Osteocyte (in vitro differentiated cells): ENCODE measurements at places on chromosomes 1 and 21. TPM values are rescaled to one million over a fixed set of nuclear protein-coding genes. Genes with fewer than 3 reads are reported as not detected.
A peak's percentile ranks its signal among the peaks of the same experiment; 100 is the strongest.

ARHGAP29 gene
- total RNA-seq: 180 and 187 TPM in 2 replicates

GRCh38 chr1:38173157-38173831 lies 126.7 kb upstream of the POU3F1 start:
- DNase-seq: no peak
- no peak overlapping the region for H3K4me3 ChIP-seq
- no peaks in the 10 kb centered on the region for H3K27me3 ChIP-seq
- H3K36me3 ChIP-seq: no peaks in the 10 kb centered on the region
- H3K27ac ChIP-seq: no peak overlapping the region

ZNF593OS gene
- total RNA-seq: not detected in 2 replicates

GRCh38 chr1:220369511-220369910 lies 97.3 kb upstream of the RAB3GAP2 start:
- peak overlapping the region; percentile 59 for H3K27ac ChIP-seq
- peaks cover 25% of the 10 kb centered on the region for H3K4me1 ChIP-seq
- H3K36me3 ChIP-seq: no peaks in the 10 kb centered on the region
- no peak overlapping the region for H3K4me3 ChIP-seq
- no peak for DNase-seq

- peaks cover 36% of the 10 kb centered on the region for H3K27me3 ChIP-seq
- H3K36me3 ChIP-seq: no peaks in the 10 kb centered on the region
- no peak overlapping the region for H3K27ac ChIP-seq
- H3K4me1 ChIP-seq: no peaks in the 10 kb centered on the region
- DNase-seq: no peak
- H3K4me3 ChIP-seq: no peak overlapping the region
Observed at GRCh38 chr1:44114098-44114497, 4.5 kb upstream of the KLF17 start.

DNA sequence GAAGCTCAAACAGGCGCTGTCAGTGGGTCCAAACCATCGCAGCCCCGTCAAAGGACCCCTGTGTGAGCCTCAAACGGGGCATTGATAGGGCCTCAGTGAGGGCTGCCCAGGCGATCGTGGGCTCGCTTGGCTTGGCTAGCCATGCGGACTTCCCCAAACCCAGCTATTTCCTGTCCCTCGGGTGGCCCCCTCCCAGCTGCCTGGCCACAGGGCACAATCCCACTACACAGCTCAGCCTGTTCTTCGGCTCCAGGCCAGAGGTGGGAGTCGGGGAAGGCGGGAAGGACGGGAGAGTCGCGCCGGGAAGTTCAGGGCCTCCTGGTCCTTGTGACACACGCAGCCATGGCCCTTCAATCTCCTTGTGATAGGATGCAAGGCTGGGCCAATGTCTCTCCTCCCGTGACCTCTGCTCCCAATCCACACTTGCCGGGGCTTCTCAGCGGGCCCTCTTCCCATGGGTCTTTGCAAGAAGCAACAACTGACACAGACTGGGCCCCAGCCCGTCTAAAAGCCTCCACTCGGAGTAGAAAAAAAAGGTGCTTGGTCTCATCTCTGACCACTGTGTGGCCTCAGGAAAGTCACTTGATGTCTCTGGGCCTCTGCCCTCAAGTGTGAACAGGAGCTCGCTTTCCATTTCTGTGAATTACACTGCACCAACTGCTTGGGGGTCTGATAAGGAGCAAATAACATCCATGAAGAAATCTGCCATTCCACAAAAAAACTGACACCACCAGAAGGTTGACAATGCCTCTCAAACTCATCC lies 7.1 kb upstream of the MATN1 start:
- H3K4me3 ChIP-seq: no peak overlapping the region
- no peak for DNase-seq
- H3K27ac ChIP-seq: no peak overlapping the region
- no peaks in the 10 kb centered on the region for H3K36me3 ChIP-seq
- H3K27me3 ChIP-seq: no peaks in the 10 kb centered on the region

DNA sequence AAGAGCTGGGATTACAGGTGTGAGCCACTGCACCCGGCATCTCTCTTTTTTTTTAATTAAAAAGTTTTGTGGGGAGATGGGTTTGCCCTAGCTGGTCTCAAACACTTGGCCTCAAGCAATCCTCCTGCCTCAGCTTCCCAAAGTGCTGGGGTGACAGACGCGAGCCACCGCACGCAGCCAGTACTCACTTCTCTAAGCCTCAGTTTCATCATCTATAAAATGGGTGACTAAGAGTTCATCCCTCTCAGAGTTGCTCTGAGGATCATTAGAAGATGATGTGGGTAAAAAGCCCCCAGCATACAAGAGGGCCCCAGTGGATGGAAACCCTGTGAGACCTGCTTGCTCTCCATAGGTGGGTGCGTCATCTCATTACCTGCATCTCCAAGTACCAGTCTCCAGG lies 2.5 kb upstream of the CATSPER4 start:
- no peak overlapping the region for H3K27ac ChIP-seq
- no peak for DNase-seq
- peaks cover 2% of the 10 kb centered on the region for H3K27me3 ChIP-seq
- no peak overlapping the region for H3K4me3 ChIP-seq

TRIM46 gene
- 6.1 and 7.7 TPM in 2 replicates for total RNA-seq

PSRC1 gene
- total RNA-seq: 7.7 and 9.3 TPM in 2 replicates
